ENCODE measurements at places on chromosomes 5 and 9.

- no peaks in the 10 kb centered on the region for H3K4me1 ChIP-seq
- H3K36me3 ChIP-seq = no peaks in the 10 kb centered on the region
- no peak for DNase-seq
- H3K4me3 ChIP-seq = no peak overlapping the region
- H3K27ac ChIP-seq = no peak overlapping the region
- no peaks in the 10 kb centered on the region for H3K27me3 ChIP-seq
These were observed 54.7 kb downstream of the FOXD1 start for GRCh38 chr5:73393611-73394489.

DNA sequence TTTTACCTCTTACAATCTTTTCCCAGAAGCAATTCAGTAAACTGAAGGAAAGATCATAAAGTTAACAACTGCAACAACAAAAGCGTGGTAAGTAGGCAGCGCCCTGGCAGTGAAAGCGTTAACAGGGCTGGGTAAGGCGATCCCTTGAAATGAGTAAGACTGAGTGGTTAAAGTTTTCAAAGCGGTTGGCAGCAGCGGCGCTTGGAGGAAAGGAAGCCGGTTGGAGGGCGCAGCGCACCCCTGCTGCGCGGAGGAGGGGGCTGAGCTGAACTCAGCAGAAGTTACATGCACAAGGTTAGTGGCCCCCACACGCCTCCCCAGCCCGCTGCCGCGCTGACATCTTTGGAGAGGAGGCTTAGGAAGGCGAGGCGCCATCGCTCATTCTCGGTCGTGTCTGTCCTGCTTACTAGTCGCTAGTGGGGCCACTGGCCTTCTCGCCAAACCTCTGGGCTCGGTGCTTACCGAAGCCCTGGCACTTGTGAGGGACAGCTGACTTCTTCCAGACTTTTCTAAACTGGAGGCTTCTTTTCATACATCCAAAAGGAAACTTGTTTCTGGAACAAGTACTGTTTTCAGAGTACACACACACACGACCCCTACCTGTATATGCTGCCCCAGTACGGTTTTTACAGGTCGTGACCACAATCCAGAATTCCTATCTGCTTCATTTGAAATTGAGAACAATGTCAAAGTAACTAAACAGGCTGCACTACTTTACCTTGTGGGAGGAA, at the start of gene SH3RF2:
TSS of gene SH3RF2 (plus strand) at position 178 of the 731 bp plus-strand sequence. CDS start 1,351 bp downstream, outside the sequence.
- no peaks in the 10 kb centered on the region for H3K4me1 ChIP-seq
- peak within 1 kb of the TSS; percentile 27 for H3K4me3 ChIP-seq
- peak; percentile 20 for DNase-seq
- H3K36me3 ChIP-seq = no peaks in the 10 kb centered on the region

DNA sequence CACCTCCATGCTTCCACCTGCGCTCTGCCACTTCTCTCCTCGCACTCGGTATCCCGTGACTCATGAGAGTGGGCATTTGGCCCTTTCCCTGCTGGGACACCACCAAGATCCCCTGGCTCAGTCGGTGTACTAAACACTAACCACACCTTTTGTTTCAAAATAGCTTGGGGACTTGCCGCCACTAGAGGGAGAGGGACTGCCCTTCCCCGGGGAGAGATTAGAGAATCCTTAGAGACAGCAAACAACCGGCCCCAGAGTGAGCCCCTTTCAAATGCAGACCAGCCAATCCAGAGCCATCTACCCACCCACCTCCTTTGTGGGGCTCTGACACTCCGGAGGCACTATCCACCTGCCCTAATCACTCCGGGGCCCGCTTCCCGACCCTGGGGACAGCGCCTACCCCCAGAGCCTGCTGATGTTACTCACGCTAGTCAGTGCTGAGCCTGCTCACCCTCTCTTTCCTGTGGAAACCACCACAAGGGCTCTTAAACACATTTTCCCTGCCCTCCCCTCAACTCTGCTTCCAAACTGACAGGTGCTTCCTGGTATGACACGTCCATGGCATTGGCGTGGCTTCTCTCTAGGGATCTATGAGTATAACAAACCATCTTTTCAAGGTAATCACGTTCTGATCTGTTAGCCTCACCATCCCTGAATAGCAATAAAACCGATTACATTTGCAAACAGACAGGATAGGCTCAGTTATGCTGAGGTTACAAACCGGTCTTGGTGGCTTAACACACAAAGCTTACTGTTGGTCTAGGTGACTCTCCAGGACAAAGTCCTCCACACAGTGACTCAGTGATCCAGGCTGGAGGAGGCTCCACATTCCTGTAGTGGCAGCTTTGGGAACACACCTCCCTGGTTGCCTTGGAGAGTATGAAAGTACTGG, 180.1 kb upstream of the MVB12B start:
- no peak overlapping the region for H3K27ac ChIP-seq
- no peaks in the 10 kb centered on the region for H3K27me3 ChIP-seq
- DNase-seq = no peak
- no peaks in the 10 kb centered on the region for H3K36me3 ChIP-seq
- H3K4me3 ChIP-seq = no peak overlapping the region
- no peaks in the 10 kb centered on the region for H3K4me1 ChIP-seq

- no peaks in the 10 kb centered on the region for H3K36me3 ChIP-seq
- DNase-seq = no peak
- no peak overlapping the region for H3K4me3 ChIP-seq
These were observed 101.2 kb upstream of the GDNF start for GRCh38 chr5:37940931-37941623.

GRCh38 chr5:10534561-10535530, 29.0 kb upstream of the ANKRD33B start:
- no peak for DNase-seq
- peaks cover 23% of the 10 kb centered on the region for H3K4me1 ChIP-seq
- H3K27ac ChIP-seq = no peak overlapping the region
- H3K36me3 ChIP-seq = no peaks in the 10 kb centered on the region

DNA sequence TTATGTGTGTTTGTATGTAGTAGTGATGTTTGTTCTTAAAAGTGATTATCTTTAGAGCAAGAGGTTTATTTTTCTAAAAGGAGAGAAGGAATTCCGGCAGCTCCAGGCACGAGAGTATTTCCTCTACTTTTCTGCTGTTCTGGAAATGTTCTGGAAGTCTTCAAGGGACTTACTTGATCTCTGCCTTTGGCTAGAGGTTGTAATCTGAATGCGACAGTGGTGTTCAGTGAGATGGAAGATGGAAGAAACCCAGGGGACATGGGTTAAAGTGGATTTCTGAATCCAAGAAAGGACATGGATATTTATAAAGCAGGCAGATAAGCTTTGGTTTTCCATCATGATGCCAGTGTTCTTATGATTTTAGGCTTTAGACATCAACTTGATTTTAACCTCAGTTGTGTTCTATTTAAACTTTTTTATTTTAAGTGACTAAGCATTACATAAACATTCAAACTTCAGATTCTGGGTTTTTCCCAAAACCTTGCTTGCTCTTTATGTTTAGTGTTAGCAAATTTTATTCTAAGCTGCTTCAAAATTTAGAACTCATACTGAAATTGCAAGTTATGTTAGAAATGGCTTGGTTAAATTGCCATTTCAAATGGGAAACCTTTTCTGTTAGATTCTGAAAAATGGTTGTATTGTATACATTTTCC, 3.6 kb downstream of the GPR21 start:
- peak overlapping the region; percentile 72 for H3K27ac ChIP-seq
- H3K36me3 ChIP-seq = no peaks in the 10 kb centered on the region
- DNase-seq = no peak
- no peak overlapping the region for H3K4me3 ChIP-seq

GRCh38 chr9:17401858-17402257, 177.0 kb upstream of the SH3GL2 start:
- no peaks in the 10 kb centered on the region for H3K27me3 ChIP-seq
- H3K4me3 ChIP-seq = no peak overlapping the region
- H3K27ac ChIP-seq = no peak overlapping the region
- DNase-seq = no peak
- H3K4me1 ChIP-seq = no peaks in the 10 kb centered on the region
- no peaks in the 10 kb centered on the region for H3K36me3 ChIP-seq

DNA sequence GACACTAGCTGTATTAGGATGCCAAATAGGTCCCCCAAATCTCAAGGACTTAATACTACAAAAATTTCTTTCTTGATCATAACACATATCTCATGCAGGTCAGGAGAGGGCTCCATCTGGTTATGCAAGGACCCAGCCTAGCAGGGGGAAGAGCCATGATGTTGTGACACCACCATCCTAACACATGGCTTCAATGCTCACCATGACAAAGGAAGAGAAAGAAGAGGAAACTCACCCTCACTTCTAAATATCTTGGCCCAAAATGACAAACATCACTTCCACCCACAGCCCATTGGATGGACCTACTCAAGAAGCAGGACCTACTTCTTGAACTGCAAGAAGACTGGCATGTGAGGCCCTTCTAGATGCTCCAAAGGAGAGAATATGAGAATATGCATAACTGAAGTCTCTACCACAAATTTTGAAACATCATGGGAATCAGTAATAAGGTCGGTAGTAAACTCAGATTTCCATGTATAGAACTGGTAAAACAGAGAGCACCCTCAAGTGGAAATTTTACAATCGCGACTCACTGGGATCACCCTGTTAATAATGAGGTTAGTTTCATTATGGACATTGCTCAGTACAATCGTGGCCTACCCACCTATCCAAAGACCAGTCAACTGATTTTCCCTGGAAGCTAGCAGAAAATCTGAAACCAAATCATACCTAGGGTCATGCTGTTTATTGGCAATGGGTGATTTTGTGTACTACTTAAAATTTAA, 308.2 kb downstream of the ACTL7B start:
- no peaks in the 10 kb centered on the region for H3K27me3 ChIP-seq
- no peak for DNase-seq
- H3K4me3 ChIP-seq = no peak overlapping the region
- no peaks in the 10 kb centered on the region for H3K4me1 ChIP-seq
- H3K27ac ChIP-seq = no peak overlapping the region

- no peaks in the 10 kb centered on the region for H3K36me3 ChIP-seq
- H3K27ac ChIP-seq = no peak overlapping the region
- no peaks in the 10 kb centered on the region for H3K27me3 ChIP-seq
- no peak for DNase-seq
- H3K4me3 ChIP-seq = no peak overlapping the region
- H3K4me1 ChIP-seq = no peaks in the 10 kb centered on the region
These were observed 23.1 kb upstream of the FRRS1L start for GRCh38 chr9:109190151-109190550.

GRCh38 chr5:65366655-65367054, 115.1 kb downstream of the ADAMTS6 start:
- H3K27me3 ChIP-seq = no peaks in the 10 kb centered on the region
- H3K36me3 ChIP-seq = no peaks in the 10 kb centered on the region
- no peaks in the 10 kb centered on the region for H3K4me1 ChIP-seq
- no peak for DNase-seq

DNA sequence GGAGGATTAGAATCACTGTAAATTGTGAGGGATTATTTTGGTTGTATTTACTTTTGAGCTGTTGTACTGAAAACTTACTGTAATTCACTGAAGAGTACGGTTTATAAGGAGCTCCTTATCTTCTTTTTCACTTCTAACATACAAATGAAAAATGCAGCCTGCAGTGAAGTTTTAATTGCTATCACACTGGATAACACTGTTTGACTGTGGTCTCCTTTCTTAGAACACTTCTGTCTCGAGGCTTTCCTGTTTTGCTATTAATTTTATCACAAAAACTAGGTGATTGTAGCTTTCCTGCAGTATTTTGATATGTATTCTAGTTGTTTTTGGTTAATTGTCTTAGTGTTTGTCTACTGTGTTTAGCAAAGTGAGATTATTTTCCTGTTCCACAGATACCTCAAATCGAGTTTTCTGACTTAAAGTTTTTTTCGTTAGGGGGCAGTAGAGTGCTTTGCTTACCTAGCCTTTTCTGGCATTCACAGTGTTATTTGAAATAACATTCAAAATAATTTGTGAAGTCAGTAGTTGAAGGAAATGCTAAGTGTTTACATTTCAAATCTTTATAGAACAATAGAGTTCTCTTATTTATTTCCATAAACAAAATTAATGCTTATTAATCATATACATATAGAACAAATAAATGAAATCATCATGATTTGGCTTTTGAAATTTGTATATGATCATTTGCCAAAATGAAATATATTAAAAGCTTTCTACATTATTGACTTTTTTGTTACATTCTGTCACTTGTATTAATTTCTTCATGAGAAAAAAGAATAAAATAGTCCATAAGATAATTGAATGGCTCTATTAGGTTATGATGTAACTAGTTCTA, 52.9 kb downstream of the COMMD10 start:
- no peaks in the 10 kb centered on the region for H3K4me1 ChIP-seq
- no peak overlapping the region for H3K4me3 ChIP-seq
- H3K27me3 ChIP-seq = no peaks in the 10 kb centered on the region
- no peak for DNase-seq
- no peak overlapping the region for H3K27ac ChIP-seq

- no peak overlapping the region for H3K4me3 ChIP-seq
- DNase-seq = no peak
- no peaks in the 10 kb centered on the region for H3K27me3 ChIP-seq
- H3K27ac ChIP-seq = no peak overlapping the region
- H3K36me3 ChIP-seq = no peaks in the 10 kb centered on the region
- peaks cover 3% of the 10 kb centered on the region for H3K4me1 ChIP-seq
These were observed 5.9 kb upstream of the MAPK9 start for GRCh38 chr5:180297587-180298282.

DNA sequence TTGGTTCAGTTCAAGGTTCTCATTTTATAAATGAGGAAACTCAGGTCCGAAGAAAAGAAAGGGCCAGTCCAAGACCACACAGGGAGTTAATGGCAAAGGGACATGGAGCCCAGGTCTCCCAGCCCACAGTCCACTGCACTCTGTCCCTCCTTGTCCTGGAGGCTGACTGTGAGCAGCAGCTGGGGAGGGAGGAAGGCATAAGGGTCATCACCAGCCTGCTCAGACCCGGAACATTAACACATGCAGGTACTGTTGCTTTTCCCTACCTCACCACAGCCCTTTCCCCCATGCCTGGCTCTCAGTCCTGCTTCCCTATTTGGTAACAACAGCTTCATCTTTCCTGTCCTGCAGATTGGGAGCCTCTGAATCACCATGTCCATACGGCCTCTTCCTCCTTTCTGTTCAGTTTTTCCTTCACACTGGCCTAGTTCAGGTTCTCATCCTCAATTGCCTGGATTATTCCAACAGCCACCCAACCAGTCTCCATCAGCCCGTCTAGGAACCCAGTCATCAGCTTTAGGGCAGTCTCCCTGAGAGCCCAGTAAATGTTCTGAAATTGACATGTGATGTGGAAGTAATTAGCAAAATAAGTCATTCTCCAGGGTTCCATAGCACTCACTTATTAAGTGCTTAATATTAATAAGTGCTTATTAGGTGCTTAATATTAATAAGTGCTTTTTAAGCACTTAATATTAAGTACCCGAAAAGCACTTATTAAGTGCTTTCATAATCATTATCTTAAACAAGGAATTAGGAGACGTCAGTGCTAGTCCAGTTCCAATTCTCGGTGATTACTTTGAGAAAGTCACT, 4.3 kb downstream of the GPX3 start:
- peak overlapping the region; percentile 91 for H3K27ac ChIP-seq
- DNase-seq = no peak
- H3K4me1 ChIP-seq = no peaks in the 10 kb centered on the region
- no peaks in the 10 kb centered on the region for H3K36me3 ChIP-seq

DNA sequence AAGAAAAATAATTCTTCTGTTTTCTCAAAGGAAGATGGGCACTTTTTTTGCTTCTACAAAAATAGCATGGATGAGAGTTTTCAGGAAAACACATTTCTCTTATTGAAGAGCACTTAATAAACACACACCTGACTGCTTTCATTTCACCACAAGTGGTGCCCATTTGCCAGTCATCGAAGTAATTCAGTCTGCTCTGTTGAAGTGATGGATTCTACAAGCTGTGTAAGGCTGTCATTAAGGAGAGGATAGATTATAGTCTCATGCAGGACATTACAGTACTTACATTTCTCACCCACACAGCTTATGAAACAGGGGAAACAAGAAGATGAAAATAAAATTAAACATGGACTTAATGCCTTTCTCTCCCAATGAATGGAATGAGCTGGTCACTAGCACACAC, 165.2 kb downstream of the NR2F1-AS1 start:
- no peak overlapping the region for H3K4me3 ChIP-seq
- H3K27ac ChIP-seq = no peak overlapping the region
- no peak for DNase-seq
- no peaks in the 10 kb centered on the region for H3K36me3 ChIP-seq
